HL-60 (cell line): ENCODE measurements at places on chromosomes 6 and 20.

- no peak for DNase-seq
Observed at GRCh38 chr6:4778086-4778485, 1.9 kb downstream of the CDYL start.

- no peak for DNase-seq
Observed at GRCh38 chr20:10793766-10794165, 120.0 kb upstream of the JAG1 start.

DNA sequence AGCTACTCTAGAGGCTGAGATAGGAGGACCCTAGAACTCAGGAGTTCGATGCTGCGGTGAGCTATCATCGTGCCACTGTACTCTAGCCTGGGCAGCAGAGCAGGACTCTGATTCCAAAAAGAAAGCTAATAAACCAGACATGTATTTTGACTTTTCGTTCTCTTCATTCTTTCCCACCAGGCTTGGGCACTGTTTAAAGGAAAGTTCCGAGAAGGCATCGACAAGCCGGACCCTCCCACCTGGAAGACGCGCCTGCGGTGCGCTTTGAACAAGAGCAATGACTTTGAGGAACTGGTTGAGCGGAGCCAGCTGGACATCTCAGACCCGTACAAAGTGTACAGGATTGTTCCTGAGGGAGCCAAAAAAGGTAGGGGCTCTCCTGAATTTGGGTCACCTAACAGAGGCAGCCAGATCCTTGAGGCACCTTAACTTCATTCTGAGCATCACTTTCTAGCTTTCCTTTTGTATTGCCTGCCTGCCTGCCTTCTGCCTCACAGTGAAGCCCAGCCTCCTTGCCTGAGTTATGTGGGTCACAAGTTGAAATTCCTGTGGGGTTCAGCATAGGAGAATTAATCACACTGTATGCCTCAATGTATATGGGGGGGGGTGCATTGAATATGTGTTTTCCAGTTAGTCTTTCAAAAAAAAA, 3.2 kb downstream of the IRF4 start:
- DNase-seq = no peak

DNA sequence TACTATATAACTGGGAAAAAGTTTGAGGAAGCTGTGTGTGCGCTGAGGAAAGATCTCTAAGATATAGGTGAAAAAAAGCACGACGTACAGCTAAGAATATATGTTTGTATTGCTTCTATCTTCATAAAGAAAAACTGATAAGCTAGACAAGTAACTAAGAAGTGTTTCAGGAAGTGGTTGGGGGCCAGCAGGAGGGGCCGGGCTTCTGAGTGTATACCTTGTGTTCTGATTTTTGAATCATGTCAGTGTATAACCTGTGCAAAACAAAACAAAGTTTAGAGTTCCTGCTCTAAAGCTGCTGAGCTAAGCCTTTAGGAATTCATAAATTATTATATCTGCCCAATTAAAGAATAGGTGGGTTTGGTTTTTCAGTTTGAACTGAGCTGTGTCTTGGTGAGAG, 7.9 kb upstream of the OSER1 start:
- DNase-seq = peak; percentile 7

DNA sequence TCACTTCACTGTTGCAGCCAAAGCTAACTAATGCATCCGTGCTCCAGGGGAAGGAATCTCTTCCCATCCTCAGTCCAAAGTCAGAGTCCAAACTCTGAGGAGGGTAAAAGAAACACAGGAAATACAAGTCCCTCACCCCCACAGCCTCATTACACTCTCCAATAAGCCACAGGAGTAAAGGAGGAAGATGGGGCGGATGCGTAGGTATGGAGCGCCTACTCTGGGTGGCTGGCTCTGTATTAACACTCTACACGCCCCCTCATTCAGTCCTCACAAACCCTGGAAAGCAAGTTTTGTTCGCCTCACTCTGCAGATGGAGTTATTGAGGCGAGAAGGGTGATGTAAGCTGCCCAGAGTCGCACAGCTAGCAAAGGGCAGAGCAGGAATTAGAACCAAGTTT, 242.9 kb downstream of the NRN1 start:
- DNase-seq = no peak

DNA sequence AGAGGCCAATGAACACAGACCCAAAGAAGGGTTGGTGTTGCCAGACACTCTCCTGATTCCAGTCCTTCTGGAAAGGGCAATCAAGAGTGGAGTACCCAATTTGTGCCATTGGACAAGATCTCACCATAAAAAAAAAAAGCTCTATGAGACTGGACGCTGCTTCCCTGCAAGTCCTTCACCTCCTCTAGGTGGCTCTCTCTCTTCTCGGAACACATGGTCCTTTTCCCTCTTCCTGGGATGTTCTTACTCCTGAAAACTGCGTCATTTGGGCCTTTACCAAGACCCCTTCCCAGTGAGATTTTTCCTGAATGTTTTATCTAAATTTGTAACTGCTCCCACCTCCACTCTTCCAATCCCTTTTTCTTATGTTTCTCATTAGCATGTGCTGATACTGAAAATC, 280.8 kb downstream of the FOXA2 start:
- no peak for DNase-seq

DNA sequence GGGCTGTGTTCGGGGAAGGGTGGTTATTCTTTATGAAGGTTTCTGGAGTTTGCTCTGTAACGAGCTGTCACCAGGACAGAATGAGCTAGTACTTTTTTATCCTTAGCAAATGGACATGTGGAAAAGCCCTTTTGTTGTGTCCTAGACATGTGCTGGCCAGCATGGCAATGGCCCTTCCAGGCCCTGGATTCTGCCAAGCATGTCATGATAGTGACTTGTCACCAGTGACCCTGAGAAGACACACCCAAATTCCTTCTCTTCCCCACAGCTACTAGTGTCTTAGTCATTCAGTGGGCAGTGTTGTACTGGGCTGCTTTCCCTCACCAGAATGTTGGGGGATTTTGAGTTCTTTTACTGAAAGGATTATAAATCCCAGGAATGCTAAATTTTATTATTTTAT, 74.0 kb upstream of the XRN2 start:
- DNase-seq = no peak

DNA sequence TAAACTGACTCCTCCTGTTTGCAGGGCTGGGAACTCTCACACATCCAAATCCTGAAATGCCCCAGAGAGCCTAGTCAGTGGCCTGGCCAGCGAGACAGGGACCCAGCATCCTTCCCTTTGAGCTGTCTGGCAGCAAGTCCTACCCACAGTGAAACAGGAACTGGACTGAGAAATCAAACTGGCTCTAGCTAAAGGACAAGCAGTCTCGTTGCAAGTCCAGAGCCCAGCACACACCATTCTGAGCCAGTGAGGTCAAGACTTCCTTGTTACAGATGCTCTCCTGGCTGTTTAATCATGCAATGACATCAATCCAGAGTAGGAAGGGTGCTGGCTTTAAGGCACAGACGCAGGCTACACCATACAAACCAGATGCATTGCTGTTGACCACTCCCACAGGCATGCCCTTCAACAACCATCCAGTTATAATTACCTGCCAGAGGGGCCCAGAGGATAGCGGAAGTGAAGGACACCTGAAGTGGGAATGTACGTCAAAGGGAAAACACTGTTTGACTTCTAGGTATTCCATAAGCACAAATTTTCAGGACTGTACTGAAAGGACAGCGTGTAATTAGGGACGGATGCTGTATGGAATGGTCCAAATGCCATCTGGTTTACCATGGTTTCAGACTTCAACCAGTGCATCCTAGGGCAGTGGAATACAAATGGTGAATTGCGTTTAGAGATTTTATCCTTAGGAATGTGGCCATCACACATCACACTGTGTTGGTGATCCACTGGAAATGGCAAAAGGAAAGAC, 114.4 kb downstream of the SLC23A2 start:
- peak; percentile 16 for DNase-seq

GRCh38 chr20:64057628-64058498, 5.1 kb upstream of the TCEA2 start:
- DNase-seq = no peak

DNA sequence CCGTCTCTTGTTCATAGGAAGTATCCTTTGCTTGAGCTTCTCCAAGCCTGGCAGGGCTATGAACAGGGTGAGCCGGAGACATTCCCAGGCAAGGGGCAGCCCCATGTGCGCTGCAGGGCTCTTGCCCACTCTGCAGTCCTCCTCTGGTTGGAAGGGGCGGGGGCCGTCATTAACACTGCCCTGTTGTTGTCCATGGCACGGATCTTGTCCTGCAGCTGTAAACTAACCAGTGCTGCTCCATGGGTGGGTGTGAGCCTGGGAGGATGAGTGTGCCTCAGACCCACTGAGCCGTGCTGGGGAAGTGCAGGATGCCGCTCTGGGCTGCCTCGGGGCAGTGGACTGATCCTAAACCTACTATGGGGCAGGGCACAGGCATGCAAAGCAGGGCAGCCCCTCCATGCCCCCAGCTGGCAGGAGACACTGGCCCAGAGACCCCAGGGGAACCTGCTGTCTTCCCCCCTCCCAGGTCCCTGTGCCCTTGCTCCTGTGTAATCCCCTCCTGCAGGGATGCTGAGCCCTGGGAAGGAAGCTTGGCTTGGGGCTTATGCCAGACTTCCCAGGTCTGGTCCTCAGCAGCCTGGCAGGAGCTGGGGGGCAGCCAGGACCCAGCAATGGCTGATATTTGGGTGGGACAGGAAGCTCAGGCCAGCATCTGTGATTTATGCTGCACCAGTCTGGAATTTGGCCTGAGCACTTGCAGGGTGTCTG, 8.5 kb downstream of the EBF4 start:
- DNase-seq = no peak

DNA sequence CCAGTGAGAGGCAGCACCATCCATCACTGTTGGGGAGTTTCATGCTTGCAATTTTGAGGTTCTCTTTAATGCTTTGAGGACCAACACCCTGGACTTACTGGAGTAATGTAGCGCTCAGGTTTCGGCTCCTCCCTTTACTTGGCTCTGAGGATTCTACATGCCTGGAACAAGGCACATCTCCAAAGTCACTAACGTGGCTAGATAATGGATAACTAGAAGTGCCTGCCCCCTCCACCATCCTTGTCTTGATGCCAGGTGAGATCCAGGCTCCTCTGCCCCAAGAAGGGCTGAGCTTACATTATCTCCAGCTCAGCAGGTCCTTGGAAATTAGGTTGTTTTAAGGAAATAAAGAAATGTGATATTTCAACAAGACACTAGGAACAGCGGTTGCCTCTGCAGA, 75.5 kb upstream of the ZNFX1 start:
- DNase-seq = no peak

- DNase-seq = no peak
Observed at GRCh38 chr6:134846031-134846430, 103.9 kb downstream of the ALDH8A1 start.

DNA sequence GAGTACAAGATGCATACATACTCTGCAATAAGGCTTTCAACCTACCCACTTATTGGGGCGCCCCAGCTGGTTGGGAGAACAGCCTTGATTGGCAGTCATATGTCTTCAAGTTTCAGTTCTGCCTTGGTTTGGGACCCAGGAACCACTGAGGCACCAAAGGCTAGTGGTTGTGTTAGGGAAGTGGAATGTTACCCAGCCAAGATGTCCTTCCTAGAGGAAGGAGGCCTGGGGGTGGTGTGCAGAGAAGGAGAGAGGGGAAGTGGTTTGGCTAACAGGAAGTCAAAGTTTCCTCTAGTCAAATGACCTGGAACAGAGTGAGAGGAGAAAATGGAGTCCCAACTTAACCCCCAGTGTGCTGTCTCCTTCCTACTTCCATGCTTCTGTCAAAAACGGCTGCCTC, 59.4 kb downstream of the CD164 start:
- peak; percentile 87 for DNase-seq

DNA sequence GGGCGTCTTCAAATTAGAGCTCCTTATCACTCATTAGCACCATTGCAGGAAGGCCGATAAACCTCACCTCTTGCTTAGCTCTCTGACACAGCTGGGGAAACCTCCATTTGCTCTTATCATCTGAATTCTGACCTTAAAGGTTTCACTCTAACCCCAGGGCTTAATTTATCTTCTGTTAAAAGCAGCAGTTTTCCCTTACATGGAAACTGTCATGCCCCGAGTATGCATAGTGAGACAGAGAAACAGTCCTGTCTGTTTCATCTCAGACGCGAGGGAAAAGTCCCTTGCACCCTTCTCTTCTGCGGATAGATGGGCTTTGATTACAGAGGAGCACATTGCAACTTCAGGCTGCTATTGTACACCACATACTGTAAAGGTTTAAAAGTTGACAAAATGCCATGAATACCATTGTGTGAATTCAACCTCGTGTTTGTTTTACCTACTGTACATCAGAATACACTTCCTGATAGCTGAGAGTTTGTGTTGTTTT, 191.5 kb upstream of the BMP2 start:
- no peak for DNase-seq

DNA sequence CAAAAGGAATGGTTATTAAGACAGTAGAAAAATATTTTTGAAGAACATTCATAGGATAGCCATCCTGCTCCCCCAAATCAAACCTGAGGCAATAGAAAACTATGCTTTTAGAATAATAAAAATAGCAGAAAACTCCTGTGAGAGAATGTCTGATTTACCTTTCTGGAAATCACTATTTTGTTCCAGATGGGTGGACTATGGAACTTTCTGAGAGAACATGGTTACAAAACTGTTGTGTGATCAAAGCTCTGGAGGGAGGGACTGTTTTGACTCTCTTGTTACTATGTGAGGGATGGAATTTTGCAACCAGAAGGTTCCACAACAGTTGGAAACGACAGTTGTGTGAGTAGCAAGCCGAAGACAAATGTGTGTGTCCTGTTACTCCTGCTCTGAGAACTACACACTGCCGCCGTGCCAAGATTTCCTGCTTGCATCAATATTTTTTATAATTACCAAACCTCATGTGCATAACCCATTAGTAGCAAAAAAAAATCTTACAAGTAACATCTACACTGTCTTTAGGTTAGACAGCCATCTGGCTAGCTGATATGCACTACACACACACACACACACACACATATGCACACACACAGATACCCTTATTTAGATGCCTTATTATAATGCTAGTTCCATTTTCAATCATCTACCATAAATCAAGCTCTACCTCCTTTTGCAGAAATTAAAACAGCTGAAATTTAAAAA, 11.0 kb upstream of the HIVEP1 start:
- no peak for DNase-seq

- DNase-seq = no peak
Observed at GRCh38 chr6:164048840-164049516, 634.5 kb downstream of the QKI start.

DNA sequence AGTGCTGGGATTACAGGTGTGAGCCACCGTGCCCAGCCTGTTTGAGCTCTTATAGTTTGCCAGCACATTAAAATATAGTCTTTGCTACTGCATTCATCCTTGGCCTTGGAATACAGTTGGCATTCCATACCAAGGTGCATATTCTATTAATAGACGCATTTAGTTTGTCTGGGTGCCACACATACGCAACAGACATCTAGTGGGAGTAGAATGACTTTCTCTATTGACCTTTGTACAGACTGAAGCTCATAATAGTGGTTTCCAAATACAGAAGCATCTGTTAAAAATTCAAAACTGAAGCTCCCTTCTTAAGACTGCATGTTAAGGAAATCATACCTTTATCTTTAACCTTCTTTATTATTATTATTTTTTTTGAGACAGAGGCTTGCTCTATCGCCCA, 46.7 kb upstream of the FNDC1 start:
- DNase-seq = no peak

DNA sequence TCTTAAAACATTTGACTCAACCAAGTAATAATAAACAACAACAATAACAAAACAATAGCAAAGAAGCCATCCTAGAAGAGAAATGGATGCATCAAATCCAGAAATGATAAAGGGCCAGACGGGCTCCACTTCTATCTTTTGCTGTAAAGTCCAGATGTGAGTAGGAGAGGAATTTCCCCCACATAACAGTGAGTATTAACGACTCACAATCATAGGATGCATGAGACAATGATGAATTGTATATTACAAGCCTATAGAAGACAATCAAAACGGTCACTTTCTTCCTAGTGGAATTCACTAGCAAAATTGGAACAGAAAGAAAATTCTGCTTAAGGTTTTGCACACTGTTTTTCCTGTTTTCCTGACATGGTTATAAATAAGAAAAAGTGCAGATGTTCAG, 97.0 kb upstream of the PREP start:
- no peak for DNase-seq
